ENCODE measurements at places on chromosomes 3 and 15.

DNA sequence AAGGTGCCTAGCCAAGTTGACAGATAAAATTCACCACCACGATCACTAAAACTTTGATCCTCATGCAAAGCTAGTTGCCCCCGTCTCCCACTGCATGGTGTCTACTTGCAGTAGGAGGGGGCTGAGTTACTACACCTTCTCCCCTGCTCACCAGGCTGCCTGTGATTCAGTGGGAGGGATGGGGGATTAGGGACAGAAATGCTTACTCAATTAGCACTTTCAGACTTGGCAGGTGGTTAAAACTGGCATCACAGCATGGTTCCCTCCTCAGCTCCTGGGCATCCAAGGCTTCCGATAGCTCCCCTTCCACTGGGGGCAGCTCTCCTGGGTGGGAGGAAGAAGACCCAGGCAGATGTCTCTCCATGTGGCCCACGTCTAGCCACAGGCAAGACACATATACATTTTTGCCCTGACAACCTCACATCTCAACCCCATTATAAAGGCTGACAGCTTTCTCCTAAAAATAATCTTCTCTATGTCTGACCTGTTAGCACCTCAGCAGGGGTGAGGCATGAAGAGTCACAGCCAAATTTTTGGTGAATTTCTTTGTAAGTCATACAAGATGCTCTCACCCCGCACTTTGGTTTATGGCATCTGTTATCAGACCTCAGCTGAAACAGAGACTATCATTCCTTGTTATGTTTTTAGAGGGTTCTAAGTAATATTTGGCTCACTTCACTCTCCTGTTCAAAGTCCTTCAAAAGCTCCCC is 369.0 kb downstream of the SV2B start:
- DNase-seq: no peak

GRCh38 chr3:149581681-149582370 is 76.0 kb downstream of the WWTR1 start:
- no peak for DNase-seq

DNA sequence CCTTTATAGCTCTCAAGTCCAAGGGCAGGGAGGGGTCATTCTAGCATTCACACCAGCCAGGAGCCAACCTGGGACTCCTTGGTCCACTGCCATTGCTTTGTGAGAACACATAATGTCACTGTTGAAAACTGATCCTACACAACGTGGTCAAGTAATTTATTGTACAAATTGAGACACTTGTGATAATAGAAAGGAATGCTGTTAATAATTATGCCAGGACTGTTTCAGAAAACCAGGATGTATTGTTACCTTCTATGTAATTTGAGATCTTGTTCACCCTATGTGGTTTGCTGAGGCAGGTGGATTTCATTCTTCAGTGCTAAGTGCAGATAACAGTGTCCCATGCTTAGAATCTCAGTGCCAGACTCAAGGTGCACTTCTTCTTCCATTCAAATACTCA is 33.3 kb downstream of the TMCO5A start:
- no peak for DNase-seq

- no peak for DNase-seq
Measured at GRCh38 chr15:77527164-77527778, 105.4 kb downstream of the LINGO1 start.

DNA sequence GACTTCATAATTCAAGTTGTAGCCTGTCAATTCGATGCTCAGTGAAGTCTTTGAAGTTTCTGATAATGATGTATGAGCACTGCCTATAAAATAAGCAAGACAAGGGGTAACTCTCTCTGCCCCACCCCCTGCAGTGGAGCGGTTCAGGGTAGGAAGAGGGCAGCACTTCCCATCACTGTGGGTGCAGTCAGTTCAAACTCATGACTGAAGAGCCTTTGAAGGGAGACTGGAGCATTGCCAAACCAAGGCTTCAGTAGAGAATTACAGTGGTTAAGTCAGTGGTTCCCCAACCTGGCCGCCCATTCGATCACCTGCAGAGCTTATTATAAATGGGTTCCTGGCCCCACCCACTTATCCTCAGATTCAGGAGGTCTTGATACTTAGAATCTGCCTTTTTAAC is 190.6 kb downstream of the SHQ1 start:
- peak; percentile 5 for DNase-seq

- DNase-seq: no peak
Measured at GRCh38 chr3:56979791-56980190, 80.7 kb upstream of the SPATA12 start.

DNA sequence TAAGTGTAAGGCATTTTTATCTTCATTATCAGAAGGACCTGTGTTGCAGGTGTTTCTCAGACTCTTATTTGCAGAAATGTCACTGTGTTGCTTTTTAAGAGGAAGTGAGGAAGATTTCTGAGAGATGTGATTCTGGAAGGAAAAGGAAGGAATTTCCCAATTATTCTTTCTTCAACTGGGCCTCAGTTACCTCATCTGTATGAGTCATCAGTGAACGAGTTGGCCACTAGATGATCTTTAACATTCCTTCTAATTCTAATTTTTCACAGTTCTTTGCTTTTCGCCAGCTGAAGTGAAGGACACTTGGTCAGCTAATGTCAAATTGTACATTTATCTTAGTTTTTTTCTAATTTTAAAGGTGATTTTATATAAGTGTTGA is 28.9 kb downstream of the CLEC3B start:
- DNase-seq: no peak

DNA sequence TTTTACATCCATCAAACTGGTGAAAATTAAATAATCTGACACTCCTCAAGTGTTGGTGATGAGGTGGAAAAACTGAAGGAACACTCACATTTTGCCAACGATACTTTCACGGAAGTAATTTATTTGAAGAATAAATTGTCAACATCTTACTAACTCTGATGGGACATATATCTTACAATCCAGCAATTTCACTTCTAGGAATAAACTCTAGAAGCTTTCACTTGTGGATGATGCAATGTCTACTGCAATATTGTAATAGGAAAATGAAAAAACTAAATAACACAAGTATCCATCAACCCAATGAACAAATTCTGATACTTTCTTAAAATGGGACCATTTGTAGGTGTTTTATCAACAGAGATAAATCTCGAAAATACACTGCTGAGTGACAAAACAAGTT is 16.2 kb upstream of the LIPC start:
- no peak for DNase-seq

Data from activated T-helper 1 cell treated with Interleukin-2 at 50 U/mL for 16 hours (primary cell).